ENCODE measurements at places on chromosomes 3 and 15. TPM values are rescaled to one million over a fixed set of nuclear protein-coding genes. Genes with fewer than 3 reads are reported as not detected.

- no peak for DNase-seq
These were observed 84.1 kb downstream of the WNT7A start for GRCh38 chr3:13795816-13796215.

DNA sequence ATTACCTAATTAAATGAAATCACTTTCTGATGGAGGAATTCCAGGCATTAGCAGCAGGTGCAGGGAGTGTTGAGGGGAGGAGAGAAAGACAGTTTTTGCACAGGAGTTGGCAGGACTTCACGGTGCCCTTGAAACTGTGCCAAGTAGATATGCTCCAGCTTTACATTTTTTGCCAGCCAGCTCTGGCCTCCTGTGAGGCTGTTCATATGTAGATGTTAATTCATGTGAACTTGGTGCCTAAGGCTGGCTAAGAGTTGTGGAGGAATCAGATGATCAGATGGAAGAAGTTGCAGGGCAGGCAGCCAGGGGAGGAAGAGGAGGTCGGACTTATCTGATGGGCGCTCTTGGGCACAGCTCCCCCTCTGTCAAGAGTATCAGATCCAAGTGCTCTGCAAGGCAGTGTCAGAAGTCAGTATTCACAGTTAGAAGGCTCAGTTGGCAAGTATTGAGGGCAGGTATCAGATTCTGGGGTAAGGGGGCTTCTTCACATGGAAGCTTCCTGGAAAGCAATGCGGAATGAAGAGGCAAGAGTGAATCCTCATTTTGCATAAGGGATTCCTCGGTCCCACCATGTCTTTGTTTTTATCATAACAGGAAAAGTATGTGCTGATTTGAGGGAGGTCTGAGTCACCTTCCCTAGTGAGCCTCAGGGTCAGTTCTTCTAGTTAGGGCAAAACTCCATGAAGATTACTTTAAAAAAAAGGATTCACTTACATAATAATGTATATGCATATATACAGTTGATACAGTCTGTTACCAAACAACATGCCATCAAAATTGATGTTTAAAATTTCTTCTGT lies 172.6 kb upstream of the UMPS start:
- peak; percentile 43 for DNase-seq

GRCh38 chr3:49992326-49992725 lies 52.4 kb downstream of the RBM6 start:
- DNase-seq: no peak

- DNase-seq: no peak
These were observed 27.2 kb downstream of the VEPH1 start for GRCh38 chr3:157475921-157476414.

- no peak for DNase-seq
These were observed 12.9 kb downstream of the SNAPC5 start for GRCh38 chr15:66484539-66485112.

DNA sequence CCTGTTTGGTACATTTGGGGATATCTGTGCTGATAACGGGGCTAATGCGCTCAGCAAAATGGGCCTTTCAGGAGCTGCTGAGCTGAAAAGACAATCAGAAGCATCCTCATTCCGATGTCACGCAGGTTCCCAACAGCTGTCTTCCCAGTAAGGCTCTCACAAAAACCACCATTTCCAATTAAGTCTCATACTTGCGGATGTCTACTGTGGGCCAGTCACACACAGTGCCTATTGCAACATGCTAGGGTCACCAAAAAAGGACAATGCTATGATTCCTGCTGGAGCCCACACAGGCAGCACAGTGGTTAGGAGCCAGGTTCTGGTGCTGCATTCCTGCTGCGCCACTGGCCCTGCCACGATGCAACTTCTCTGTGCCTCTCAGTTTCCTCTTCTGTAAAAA lies 16.4 kb upstream of the LDHAL6B start:
- no peak for DNase-seq

DNA sequence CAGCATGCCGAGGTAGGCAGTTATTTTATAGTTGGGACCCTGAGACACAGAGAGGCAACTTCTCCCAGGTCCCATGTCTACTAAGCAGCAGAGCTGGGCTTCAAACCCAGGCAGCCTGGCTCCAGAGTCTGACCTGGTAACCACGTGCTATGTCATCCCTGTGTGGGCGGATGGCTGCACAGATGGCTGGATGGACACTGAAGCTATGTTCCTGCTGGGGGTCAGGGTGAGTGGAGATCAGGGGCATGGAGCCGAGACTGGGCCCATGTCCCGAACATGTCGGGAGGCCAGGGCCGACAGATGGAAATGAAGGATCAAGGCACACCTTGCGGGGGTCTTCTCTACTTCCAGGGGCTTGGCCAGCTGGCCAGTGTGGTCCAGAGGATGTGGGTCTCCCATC lies 9.3 kb upstream of the FBLN2 start:
- no peak for DNase-seq

- DNase-seq: no peak
These were observed 106.0 kb downstream of the RYK start for GRCh38 chr3:134144694-134145093.

GRCh38 chr3:145899241-145899640 lies 261.7 kb downstream of the PLOD2 start:
- no peak for DNase-seq

DNA sequence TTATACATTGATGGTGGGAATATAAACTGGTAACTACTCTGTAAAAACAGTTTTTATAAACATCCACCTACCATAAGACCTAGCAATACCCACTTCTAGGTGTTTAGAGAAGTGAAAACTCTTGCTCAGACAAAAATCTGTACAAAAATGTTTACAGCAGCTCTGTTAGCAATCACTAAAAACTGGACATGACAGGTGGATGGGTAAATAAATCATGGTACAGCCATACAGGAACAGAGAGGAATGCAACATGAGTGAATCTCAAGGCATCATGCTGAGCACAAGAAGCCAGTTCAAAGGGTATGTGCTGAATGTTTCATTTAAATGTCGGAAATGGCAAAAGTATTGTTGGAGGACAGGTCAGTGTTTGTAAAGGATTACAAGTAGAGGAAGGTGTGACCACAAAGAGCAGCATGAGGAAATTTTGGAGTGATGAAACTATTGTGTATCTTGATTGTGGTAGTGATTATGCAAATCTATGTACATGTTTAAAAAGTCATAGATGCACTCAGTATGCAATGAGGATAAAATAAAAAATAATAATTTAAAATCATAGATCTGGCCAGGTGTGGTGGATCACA lies 2.8 kb upstream of the RNU5A-1 start:
- DNase-seq: no peak

DNA sequence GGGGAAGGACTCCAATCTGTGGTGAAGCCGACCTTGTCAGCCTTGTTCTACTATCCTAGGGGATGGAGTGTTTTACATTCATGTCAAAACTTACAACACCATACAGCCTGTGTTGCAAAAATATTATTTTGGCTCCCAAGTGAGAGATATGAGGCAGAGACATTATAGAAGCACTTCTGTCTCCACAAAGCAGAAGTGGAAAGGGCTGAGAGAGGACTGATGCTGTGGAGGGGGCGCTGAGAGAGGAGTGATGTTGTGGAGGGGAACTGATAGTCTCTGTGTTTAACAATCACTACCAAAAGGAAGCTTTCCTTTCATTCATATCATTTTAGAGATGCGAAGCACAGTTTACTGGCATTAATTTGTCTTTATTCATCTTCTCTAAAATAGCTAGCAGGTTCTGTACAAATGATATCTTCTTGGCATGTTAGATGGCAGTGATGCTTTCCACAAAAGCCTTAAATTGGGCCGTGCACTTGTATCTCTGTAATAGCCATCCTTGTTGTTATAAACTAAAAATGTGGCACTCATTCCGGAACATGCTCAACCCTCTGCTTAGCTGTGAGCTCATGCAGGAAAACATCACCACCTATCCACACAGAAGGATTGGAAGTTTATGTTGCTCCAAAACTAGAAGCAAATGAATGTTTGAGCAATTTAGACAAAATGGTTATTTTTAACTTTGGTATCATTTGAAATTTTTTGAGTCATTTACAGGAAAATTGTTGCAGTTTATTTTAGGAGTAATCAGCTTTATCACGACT lies 134.6 kb upstream of the TP63 start:
- DNase-seq: no peak

GRCh38 chr15:42404461-42405235 lies 45.3 kb downstream of the CAPN3 start:
- DNase-seq: no peak

DNA sequence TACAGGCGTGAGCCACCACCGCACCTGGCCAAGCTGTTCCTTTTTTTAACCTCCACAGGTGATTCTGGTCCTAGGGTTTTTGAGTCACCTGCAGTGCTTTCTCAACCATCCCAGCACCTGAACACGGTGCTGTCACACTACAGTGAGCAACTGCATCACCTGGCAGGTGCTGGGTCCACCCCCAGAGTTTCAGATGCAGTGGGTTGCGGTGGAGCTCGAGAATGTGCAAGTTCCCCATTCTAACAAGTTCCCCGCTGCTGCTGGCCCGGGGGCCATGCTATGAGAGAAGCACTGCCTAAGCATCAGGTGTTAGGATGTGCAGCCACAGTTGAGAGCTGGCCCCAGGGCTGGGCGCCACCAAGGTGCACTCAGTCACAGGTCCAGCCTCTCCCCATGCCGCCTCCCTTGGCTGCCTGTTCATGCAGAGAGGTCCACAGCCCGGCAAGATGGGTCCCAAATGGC lies 18.0 kb downstream of the ISG20 start:
- DNase-seq: no peak

DNA sequence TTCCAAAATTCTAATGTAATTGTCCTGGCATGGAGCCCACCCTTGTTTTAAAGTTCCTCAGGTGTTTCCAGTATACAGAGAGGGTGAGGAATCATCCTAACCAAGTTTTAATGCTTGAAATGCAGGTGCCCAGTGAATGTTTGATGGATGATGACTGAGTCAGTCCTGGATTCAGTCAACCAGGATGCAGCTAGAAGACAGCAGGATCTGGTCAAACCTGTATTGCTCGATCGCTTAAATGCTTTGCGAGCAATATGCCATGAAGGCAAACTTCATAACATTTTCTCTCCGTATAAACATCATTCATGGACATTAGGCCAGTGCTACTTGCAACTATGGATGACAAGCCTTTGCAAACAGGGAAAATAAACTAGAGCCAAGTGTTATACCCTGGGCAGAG lies 591.2 kb downstream of the RSL24D1 start:
- no peak for DNase-seq

DNA sequence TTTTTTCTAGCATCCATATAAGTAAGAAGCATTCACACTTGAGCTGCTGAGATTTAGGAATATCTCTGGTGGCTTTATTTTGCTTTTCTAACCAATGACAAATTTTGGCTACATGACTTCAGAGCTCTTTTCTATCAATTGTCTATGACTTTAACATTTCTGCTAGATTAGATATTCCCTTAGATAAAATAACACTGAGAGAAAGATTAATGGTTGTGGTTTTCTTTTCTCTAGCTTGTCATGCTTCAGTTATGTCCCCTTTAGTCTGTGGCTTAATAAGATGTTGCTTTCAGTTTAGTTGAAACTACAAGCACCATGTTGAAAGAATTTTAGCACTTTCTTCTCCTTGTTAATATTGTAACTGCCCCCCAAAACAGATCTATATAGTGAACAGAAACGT lies 665.6 kb upstream of the CCDC54 start:
- DNase-seq: no peak

DNA sequence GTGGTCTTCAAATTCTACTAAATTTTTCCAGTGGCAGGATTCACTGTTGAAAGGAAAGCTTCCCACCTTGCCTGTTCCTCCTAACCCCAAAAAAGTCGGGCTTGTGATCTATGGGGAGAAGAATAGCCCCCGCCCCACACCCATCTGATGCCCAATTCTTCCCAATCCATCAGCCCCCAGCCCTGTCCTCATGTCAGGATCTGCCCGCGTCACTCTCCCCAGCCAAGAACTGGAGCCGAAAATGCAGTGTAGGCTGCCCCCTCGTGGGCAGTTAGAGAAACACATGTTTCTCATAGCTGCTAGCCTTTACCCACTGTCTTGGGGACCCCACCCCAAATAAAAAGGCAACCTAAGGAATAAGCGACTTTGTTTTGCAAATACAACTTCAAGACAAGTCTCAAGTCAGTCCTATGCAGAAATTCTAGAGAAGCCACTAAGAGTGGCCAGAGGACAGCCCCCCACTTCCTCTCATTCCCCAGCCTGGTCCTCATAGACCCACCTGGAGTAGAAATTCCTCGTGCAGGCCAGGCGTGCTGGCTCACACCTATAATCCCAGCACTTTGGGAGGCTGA lies 13.0 kb upstream of the CSK start:
- DNase-seq: no peak

- DNase-seq: peak; percentile 42
These were observed 575 bp downstream of the TRPM7 start for GRCh38 chr15:50685976-50686468.

- no peak for DNase-seq
These were observed 4.5 kb downstream of the RNF168 start for GRCh38 chr3:196499061-196499460.

DNA sequence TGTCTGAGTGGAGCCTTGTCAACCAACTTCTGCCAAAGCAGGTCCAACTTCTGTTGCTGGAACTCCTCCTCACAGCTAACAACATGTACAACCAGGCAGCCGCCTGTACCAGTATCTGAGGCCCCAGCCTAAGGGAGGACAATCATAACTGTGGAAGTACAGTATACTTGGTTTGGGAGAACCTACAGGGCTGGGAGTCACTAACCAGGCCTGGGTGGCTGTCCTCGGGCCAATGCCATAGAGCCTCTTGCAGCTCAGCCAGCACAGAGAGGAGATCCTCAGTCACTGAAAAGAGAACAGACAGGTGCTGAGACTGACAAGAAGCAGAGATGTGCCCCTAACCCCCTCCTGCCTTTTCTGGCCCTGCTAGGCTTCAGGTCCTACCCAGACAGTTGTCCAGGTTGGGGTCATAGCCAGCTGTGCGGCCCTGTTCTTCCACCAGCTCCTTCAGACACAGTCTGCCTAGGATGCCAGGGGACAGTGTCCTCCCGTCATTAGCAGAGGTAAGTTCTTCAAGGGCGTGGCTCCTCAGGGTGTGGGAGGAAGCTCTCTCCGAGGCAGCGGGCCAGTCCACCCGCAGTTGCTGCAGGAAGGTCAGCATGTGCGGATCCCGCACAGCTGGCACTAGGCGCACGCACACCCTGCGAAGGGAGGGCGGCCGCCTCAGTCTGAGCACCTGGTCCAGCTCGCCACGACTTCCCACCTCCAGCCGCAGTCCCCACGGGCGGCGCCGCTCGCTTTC lies 980 bp downstream of the DALRD3 start:
- no peak for DNase-seq

- DNase-seq: no peak
These were observed 13.3 kb upstream of the CD200 start for GRCh38 chr3:112319516-112320276.

DNA sequence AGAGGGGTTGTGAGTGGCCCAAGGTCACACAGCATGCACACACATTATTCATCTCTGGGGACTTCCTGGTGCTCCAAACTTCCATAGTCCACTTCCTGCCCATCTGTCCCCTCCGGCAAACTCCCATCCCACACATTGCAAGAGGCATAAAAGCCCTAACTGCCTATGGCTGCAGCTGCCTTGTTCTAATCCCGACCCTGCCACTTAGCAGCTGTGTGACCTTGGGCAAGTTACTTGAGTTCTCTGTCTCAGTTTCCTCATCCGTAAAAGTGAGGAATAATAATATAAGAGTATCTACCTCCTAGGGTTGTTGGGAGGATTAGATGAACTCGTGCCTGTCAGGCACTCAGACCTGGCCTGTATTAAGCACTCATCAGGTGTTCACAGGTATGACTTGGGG lies 84.2 kb downstream of the SMAD6 start:
- no peak for DNase-seq

The RASL12 gene
- total RNA-seq: 17.5 TPM

The PLAAT1 gene
- 0.58 TPM for total RNA-seq

The SH2D7 gene
- total RNA-seq: 2.3 TPM

The GADL1 gene
- total RNA-seq: not detected

The KLHL25 gene
- 12.5 TPM for total RNA-seq

The TGM5 gene
- total RNA-seq: 0.26 TPM

The BCHE gene
- 4.0 TPM for total RNA-seq

The SNURF gene
- 39.3 TPM for total RNA-seq

The LSMEM2 gene
- 0.95 TPM for total RNA-seq

The ANO10 gene
- 46.6 TPM for total RNA-seq

The HRG gene
- total RNA-seq: 0.49 TPM

All from mucosa of gallbladder (tissue), 1 donor.